ENCODE measurements at places on chromosomes 3 and 15.

GRCh38 chr3:30890907-30891306 is 3.6 kb downstream of the GADL1 start:
- DNase-seq = no peak

DNA sequence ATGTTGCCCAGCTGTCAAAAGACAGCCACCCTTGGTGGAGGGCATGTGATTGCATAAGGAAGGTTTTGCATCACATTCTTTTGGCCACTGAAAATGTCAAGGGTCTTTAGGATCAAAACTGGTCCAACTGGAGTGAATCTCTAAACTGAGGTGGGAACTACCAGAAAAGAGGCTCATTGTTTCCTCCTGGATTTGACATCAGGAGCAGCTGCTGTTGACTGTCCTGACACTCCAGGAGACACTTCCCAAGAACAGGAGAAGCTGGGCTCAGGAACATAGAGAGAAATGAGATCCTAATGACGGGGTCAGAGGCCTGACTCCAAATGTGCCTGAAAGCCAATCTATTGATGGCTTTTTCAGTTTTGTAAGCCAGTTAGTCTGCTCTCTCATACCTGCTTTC is 105.3 kb upstream of the LRIG1 start:
- DNase-seq = no peak

DNA sequence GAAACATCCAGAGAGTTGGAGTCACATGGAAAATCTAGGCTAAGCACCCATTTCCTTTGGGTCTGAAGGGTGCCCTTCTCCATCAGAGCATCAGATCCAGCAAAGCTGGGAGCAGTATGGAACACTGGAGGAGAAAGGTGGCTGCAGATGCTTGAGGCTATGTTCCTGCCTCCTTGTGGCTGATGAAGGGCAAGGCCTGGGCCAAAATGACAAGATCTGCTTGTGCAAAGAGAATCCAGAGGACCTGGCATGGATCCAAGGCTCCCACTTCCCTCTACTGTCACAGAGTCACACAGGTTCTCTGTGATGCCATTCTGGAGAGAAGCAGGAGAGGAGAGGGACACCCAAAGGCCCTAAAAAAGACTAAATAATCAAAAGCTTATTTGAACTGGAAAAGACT is 9.2 kb upstream of the ATP8B4 start:
- no peak for DNase-seq

DNA sequence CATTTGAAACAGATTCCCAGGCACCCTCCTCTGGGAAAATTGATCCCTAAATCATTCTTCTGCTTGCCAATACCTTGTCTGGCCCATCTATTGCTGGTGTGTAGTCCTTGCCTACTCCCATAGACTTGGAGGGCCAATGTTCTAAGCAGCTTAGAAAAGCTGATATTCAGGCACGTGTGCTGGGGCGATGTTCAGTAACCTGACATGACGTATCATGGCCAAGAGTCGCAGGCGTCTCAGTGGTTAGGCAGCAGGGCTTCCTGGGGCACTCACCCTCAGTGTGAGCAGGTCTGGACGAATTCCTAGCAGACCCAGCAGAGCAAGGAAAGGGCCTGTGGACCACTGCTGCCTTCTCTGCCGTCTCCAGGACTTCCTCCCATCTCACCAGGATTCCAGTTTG is 21.6 kb downstream of the EPHB1 start:
- no peak for DNase-seq

DNA sequence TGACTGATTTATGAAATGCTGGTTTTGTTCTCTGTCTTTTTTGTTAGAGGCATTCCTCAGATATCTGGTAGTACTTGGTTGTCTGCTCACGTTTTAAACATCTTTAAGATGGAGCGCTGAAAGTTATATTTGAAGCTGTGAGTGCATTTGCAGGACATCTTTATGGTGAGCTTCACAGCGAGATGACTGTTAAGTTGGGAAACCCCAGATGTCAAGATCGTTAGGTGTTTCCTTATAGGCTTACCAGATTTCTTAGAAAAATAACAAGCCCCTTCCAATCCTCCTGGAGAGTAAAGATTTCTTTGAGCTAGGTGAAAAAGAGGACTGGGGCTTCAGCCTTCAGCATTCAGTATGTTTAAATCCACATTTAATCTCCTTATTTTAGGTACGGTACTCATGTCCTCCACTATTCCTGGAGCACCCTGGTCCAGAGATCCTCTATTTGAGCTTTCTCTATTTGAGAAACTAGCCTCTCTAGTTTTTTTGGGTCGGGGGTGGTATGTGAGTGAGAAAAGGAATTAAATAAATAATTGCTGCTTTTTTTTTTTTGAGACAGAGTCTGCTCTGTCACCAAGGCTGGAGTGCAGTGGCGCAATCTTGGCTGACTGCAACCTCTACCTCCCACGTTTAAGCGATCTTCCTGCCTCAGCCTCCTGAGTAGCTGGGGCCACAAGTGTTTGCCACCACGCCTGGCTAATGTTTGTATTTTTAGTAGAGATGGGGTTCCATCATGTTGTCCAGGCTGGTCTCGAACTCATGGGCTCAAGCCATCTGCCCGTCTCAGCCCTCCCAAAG is 72.3 kb downstream of the ZNF609 start:
- no peak for DNase-seq

- no peak for DNase-seq
Measured at GRCh38 chr3:160106905-160107861, 118.0 kb upstream of the C3orf80 start.

DNA sequence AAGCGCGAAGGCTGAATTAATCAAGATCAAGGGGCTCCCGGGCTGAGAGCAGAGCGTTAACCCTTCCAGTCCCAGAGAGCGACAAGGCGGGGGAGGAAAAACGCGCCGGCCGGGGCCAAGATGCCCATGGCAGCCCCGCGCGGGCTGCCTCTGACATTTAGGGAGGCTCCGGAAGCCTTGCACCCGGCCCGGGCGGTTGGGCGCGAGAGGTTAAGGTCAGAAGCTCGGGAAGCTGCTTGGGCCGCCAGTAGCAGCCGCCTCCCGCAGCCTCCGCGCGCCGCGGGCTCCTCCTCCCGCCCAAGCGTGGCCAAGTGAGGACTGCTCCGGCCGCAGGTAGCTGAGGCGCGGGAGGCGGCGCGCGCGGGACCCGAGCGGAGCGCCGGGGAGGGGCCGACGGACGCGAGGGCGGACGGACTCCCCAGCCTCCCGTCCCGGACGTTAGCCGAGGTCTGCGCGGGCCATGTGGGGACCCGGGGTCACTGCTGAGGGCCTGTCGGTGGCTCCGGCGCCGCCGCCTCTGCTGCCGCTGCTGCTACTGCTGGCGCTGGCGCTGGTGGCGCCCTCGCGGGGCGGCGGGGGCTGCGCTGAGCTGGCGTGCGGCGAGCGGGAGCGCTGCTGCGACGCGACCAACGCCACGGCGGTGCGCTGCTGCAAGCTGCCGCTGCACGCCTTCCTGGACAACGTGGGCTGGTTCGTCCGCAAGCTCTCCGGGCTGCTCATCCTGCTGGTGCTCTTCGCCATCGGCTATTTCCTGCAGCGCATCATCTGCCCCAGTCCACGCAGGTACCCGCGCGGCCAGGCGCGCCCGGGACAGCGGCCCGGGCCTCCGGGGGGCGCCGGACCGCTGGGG is at the start of gene C3orf80:
TSS of gene C3orf80 (plus strand) at position 247 of the 850 bp plus-strand sequence. CDS start at position 461, 214 bp downstream.
- no peak for DNase-seq

DNA sequence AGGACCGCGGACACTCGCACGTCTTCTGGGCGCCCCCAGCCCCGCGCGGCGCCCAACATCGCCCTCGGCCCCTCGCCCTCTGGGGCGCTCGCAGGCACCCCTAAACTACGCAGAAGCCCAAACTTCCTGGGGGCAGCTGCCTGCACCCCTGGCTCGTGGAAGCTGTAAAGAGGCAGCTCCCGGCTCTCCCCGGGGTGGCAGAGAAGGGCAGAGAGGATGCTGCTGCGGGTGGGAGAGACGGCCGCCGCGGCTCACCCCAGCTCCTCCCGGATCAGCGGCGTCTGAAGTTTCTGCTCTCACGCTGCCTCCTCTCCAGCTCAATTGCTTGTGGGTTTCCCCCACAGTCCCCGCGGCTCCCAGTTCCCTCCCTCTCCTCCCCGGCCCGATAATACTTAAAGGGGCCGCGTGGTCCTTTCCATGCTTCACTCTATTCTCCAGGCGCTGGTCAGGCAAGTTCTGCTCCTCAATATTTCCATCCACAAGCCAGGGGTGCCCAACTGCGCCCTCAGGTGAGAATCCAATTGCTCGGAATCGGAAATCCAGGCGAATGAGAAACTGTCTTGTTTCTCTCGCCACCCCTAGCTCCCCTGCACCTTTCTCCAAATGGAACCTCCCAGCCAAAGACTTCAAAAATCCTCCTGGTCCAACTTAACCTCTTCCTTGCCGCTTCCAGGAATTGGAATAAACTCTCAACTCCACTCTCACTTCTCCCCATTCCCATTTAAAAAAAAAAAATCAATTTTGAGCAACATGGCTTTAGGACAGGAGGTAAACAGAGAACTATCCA is 748.5 kb downstream of the ROBO1 start:
- no peak for DNase-seq

- DNase-seq = no peak
Measured at GRCh38 chr15:77398927-77399326, 21.0 kb downstream of the PEAK1 start.

DNA sequence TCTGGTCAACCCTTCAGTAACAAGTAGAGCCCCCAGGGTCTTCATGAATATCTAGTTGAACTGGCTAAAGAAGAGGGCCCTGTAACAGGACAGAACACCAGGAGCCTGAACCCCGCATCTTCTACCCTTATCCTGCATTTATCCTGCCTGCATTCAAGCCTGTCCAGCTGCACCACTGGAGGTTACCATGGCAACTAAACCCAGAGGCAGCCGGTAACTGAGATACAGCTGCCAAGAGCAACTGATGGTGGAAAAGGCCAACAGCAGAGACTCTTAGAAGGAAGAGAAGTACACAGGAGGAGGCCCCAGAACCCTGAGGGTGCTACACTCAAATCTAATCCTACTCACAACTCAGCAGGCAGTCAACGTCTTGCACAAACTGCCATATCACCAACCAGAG is 3.7 kb upstream of the PRKAR2A start:
- no peak for DNase-seq

DNA sequence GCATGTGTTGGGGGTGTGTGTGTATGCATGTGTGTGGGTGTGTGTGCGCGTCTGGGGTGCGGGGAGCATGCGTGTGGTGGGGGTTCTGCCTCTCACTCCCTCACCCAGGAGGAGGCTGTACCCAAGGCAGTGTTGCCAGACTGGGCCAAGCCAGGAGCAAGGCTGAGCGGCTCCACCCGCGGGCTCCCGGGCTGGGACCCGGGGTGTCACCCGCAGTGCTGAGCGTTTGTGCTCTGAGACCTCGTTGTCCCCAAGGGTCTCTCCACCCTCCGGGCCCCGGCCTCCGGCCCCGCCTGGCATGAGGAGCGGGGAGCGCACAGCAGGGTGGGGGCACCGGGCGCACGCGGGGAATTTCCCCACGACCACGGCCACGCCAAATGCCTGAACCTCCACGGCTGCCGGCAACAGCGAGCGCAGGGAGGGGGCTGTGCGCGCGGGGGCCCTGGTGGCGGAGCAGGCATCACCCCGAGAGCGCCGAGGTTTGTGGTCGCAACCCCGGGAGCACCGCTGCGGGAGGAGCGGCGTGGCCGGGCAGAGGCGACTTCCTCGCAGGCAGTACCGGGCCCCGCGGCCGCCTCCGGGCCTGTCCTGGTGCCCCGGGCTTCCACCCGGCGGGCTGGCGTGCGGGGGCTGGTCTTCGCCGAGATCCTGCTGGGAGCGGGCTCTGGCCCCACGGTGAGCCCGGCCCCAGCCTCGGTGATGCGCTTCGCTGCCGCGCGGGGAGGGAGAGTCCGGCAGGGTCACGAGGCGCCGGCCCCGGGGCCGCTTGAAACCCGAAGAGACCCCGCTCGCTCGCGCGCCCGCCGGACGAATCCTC is 7.4 kb upstream of the OCA2 start:
- no peak for DNase-seq

- no peak for DNase-seq
Measured at GRCh38 chr3:161108840-161109239, 3.7 kb upstream of the B3GALNT1 start.

GRCh38 chr3:178217479-178217878 is 318.8 kb upstream of the KCNMB2 start:
- DNase-seq = no peak

GRCh38 chr3:42493126-42493797 is 9.2 kb upstream of the VIPR1 start:
- DNase-seq = no peak

- DNase-seq = no peak
Measured at GRCh38 chr3:143064777-143065176, 54.8 kb upstream of the CHST2 start.

- no peak for DNase-seq
Measured at GRCh38 chr3:98705694-98706093, 57.4 kb upstream of the ST3GAL6 start.

- no peak for DNase-seq
Measured at GRCh38 chr3:62817678-62818077, 57.5 kb downstream of the CADPS start.

DNA sequence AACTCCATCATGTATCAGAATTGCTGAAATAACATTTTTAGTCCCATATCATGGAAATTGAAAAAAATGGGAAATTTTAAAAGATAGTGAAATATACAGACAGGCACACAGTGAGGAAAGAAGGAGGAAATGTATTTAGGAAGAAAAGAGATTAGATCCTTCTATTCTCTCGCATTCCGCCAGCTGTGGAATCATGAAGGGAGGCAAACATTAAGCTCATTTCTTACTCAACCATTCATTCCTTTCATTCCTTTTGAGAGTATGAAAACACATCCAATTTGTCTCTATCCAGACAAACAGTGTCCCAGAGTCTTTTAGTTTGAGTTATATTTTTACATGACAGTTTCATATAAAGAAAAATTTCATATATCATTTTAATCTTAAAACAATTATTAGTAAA is 52.5 kb upstream of the KCNMB2 start:
- no peak for DNase-seq

- no peak for DNase-seq
Measured at GRCh38 chr3:129558081-129558771, 15.3 kb downstream of the H1-8 start.

DNA sequence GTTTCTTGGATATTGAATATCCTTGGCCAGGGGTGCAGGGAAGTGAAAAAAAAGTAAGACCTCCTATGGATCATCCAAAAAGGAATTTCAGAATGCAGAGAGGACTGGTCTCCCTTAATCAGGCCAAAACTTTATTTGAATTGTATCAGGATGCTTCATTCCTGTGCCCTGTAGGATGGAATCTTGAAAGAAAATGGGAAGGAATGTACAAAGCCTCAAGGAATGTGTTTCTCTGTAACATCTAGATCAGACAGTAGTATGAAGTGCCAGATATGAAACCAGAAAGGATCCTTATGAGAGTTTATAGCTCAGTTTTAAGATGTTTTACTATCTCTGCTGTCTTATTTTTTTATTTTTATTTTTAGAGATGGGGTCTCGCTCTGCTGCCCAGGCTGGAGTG is 6.5 kb upstream of the GSK3B start:
- no peak for DNase-seq

DNA sequence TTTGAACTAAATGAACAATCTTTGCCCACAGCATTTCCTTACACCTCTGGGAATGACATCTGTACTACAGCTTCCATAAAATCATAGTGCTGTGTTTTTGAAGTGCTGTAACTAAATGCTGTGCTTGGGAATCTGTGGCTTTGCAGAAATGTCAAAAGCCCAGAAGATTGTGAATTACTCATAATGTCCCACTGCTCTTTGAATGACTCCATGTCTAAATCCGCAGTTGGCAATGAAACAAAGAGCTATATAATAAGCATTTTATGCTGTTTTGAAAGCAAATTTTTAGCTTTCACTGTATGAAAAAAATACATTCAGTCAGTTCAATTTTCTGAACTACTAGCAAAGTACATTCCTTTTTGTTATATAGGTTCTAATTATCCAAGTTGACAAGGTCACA is 88.6 kb upstream of the ADAMTS17 start:
- no peak for DNase-seq
